Frontal cortex (tissue), 4 donors: ENCODE measurements at places on chromosomes 1 and 21. TPM values are rescaled to one million over a fixed set of nuclear protein-coding genes. Genes with fewer than 3 reads are reported as not detected.

GRCh38 chr1:56954664-56955063, 11.2 kb downstream of the C8B start:
- no peak for DNase-seq

PPOX gene
- total RNA-seq = 26.5 TPM

OR6K3 gene
- total RNA-seq = not detected

DNA sequence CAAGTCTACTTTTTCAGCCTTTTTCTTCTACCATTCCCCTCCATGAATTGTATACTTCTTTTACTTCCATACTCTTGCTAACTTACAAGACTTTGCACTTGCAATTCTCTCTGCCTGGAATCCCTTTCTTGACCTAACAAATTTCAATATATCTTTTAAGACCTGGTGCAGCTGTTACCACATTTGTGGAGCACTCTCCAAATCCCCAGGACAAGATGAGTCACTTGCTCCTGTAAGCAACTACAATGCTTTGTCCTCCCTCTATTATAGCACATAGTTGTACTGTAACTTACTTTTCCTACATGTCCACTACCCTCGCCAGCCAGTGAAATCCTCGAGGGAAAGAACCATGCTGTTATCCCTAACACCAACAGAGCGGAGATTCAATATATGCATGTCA, 43.1 kb downstream of the WARS2 start:
- no peak for DNase-seq

CDK11B gene
- 9.0 TPM for total RNA-seq
